ENCODE measurements at places on chromosomes 12 and 14.
A peak's percentile ranks its signal among the peaks of the same experiment; 100 is the strongest.

GRCh38 chr14:68752271-68753006 is 40.4 kb downstream of the ZFP36L1 start:
- ATAC-seq: no peak

- no peak for ATAC-seq
These were observed 197.8 kb downstream of the PPM1H start for GRCh38 chr12:62737188-62737587.

GRCh38 chr12:83997423-83997822 is 915.2 kb downstream of the SLC6A15 start:
- ATAC-seq: no peak

GRCh38 chr14:46250113-46250703 is 401.4 kb downstream of the RPL10L start:
- ATAC-seq: no peak

DNA sequence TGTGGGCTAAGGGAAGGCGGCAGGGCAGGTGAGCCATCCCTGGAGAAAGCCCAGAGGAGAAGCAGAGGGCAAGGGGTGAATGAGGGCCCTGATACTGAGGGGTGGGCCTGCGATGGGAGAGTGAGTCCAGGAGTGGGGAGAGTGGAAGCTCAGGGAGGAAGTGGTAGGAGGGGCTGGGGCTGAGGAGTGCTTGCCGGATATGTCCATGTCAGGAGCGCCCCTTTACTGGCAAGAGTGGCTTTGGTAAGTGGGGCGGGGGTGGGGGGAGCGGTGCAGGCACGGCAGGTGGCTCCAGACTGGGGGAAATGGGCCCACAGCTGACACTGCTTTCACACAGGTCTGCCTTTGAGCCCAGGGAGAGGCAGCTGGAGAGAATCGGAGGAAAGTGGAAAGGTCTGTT is 86.4 kb upstream of the GPR68 start:
- ATAC-seq: no peak

- no peak for ATAC-seq
These were observed 1.8 kb upstream of the FBXO21 start for GRCh38 chr12:117192057-117192456.

DNA sequence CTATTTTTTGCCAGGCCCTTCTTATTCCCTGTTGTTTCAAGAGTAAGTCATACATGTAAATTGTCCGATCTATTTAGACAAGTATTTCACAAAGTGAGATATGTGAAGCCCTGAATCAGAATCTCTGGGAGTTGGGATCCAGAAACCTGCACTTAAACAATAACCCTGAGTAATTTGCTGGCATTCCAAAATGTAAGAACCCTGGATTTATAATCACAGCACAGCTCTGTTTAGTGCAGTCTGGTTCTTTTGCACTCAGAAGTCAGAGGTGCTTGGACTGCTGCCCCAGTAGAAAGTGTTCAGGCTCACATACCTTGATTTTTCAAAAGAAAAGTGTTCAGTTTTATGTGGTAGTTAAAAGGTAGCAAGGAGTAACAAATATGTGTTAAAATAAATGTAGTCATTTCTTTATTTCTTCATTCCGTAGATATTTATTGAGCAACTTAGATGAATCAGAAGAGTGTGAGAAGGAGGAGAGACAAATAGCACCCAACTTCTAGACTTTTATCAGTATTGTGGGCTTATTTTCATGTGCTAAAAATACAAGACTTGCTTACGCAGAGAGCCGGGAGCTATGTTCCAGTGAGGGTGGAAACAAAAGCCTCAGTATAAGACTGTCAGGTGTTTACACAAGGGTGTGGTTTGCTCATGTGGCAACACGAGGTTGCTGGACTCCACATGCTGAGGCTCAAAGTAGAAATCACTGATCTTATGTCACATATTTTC is 70.1 kb downstream of the SYNE2 start:
- ATAC-seq: no peak

DNA sequence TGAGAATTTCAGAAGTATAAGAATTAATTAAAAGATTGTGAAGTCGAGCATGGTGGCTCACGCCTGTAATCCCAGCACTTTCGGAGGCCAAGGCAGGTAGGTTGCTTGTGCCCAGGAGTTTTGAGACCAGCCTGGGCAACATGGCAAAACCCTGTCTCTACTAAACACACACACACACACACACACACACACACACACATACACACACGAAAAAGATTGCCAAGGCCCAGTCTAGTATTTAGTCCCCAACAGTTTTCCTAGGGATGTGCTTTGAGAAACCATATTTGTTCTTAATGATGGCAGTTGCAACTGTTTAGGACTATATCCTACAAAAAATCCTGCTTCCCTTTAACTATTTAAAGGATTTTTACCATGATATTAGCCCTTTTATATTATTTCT is 6.0 kb downstream of the TBK1 start:
- ATAC-seq: no peak

- no peak for ATAC-seq
These were observed 31.9 kb downstream of the SERPINA1 start for GRCh38 chr14:94356379-94357056.

GRCh38 chr12:79983986-79984620 is 49.2 kb upstream of the PPP1R12A start:
- ATAC-seq: no peak

DNA sequence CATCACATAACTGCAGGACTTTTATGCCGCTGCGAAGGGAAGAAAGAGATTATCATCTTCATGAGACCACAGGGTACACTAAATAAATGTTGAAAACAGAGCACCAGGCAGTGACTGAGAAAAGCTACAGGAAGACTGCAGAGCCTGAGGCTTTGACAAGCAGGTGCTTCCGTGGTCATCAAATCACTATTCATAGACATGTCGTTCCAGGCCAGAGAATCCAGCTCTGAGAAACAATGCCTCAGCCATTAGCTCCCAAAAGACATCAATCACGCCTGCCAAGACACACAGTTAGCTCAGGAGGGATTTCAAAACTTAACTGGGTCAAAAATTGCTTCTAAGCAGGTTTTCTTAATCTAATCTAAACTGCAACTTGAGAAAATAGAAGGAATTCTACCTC is 47.2 kb upstream of the GARIN6 start:
- ATAC-seq: no peak

DNA sequence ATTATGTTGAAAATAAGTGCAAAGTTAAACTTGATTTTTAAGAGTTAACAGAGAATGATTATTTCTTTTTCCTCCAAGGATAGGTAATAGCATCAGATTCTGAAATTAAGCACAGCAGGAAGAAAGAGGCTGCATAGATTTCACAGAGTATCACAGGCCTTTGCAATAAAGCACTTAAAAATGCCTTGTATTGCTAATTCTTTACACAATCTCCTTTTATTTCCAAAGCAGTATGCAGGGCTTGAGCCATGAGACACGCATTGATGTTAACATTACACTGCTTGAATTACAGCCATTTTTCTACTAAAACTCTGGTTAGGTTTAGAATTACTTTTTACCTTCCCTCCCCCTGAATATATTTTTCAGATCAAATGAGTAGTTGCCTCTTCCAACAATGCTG is 398.3 kb downstream of the BCAT1 start:
- no peak for ATAC-seq

DNA sequence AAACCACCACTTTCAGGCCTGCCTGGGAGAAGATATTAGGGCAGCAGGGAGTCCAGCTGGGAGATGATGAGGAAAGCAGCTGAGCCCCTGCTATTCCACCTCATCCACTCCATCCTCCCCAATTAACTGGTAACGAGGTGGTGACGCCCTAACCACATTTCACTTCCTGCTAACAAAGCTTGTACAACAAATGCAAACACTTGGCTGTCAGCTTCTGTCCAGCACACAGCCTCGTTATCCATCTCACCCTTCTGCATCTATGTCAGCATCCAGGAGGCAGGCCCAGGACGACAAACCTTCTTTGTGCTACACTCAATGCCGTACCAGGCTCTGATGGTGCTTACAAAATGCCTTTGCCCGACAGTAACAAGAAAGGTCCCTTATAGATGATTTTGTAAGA is 225.4 kb downstream of the APAF1 start:
- ATAC-seq: no peak

GRCh38 chr14:91363776-91364523 is 53.7 kb downstream of the CCDC88C start:
- ATAC-seq: peak; percentile 84

DNA sequence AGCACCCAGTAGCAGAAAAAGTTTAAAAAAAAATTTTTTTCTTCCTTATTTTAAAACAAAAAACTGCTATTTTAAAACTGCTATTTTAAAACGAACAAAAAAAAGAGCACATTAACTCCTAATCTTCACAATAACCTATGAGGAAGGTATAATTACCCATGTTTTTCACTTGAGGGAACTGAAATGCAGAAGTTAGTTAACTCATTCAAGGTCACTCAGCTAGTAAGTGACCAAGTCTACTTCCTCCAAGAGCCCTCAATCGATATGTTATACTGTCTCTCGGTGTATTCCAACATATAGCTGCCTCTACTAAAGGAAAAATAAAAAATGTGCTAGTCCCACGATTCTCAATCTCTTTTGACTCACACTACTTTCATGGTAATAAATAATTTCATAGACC is 7.8 kb downstream of the RPAP3 start:
- peak; percentile 68 for ATAC-seq

DNA sequence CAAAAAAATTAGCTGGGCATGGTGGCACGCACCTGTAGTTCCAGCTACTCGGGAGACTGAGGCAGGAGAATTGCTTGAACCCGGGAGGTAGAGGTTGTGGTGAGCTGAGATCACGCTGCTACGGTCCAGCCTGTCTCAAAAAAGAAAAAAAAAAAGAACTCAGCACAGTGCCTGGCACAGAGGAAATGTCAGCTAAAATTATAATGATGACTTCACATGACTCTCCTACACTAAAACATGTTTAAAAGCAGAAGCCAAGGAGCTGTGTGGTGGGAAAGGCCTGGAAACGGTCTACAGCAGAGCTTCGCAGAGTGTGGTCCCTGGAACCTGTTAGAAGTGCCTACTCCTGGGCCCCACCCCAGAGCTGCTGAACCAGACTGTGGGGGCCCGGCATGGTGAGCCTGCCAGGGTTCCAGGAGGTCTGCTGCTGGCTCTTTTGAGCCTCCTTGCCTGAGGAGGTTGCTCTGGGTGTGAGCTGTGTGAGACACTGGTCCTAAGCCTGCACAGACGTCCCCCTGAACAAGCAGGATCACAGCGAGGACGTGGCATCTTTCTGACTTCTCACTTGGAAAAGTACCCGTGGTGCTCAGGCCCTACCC is 28.1 kb downstream of the TCHP start:
- no peak for ATAC-seq

DNA sequence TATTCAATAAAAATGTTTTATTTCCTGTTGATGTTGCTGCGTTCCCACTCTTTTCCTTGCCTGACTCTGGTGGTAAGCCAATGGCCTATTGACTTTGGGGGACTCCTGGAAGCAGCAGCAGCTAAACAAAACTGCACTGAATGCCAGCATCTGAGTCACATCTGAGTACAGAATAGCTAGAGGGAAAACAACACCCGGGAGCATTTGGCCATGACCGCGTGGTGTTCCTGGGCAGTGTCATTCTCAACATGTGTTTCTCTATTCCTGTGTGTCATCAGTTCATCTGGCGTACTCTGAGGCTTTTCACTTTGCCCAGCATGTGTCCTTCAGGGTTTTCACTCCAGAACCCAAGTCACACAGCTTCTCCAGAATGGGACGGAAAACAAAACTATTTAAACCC is 238.8 kb downstream of the PAWR start:
- ATAC-seq: no peak

- ATAC-seq: no peak
These were observed 209.4 kb upstream of the PRICKLE1 start for GRCh38 chr12:42798811-42799438.

- no peak for ATAC-seq
These were observed 119.8 kb downstream of the ARID2 start for GRCh38 chr12:45849289-45849688.

- no peak for ATAC-seq
These were observed 344.0 kb upstream of the PRICKLE1 start for GRCh38 chr12:42933461-42934081.

DNA sequence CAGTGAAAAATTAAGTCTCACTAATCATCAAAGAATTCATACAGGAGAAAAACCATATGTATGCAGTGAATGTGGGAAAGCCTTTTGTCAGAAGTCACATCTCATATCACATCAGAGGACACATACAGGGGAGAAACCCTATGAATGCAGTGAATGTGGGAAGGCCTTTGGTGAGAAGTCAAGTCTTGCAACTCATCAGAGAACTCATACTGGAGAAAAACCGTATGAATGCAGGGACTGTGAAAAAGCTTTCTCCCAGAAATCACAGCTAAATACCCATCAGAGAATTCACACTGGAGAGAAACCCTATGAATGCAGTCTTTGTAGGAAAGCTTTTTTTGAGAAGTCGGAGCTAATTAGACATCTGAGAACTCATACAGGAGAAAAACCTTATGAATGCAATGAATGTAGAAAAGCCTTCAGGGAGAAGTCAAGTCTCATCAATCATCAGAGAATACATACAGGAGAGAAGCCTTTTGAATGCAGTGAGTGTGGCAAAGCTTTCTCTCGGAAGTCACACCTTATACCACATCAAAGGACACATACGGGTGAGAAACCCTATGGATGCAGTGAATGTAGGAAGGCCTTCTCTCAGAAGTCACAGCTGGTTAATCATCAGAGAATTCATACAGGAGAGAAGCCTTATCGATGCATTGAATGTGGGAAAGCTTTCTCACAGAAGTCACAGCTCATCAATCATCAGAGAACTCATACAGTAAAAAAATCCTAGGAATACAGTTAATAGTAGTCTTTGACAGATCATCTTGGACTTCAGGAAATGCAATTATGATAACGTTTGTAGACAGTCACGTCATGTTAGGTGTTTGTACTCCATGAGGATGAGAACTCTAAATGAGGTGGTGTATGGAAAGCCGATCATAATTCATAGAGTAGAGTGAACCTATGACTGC is 21.1 kb downstream of the ZNF84 start:
- ATAC-seq: no peak

DNA sequence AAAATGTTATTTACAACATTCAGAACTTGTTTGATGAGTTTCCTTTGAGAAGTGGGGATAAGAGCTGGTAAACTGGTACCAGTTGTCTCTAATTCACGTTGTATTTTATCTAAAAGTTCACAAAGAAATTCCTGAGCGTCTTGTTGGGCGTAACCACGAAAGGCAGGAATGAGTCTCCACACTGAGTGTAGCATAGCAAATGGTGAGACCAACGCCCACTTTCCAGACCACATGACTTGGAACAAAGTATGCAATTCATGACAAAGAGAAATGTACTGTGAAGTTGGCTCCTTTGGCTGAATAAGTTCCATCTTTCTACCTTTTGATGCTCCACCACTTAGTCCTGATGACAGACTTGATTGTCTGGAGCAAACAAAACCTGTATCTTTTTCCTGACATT is 18.4 kb downstream of the USP44 start:
- ATAC-seq: no peak

GRCh38 chr12:6957151-6957701 is 6.1 kb downstream of the PTPN6 start:
- ATAC-seq: no peak

DNA sequence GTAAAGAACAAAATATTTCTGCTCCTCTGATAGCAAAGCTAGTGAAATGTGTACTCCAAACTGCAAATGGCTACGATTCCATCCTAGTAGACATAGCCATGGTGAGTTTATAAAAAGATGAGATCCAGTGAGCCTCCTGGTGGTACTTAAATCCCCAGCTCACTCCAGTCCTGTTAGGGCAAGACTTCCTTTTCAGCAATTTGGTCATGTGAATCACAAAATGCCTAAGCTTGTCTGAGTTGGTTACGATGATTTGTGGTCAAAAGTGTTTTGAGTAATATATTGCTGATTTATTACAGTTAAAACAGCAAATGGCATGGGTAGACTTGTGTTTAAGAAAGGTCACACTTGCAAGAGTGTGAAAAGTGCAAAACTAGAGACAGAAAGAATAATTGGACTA is 102.7 kb upstream of the NAV3 start:
- ATAC-seq: no peak

All from stimulated activated memory B cell treated with anti-CD40 and anti-IgM and Interleukin-4, amounts not matched to agents 10 μg/mL and 1 μg/mL and 100 μg/mL, for 72 hours (primary cell).